MM.1S (cell line): ENCODE measurements at places on chromosomes 11 and 22.
A peak's percentile ranks its signal among the peaks of the same experiment; 100 is the strongest.

GRCh38 chr11:61972672-61973475 lies 5.4 kb upstream of the FTH1 start:
- no peak for DNase-seq

- DNase-seq: no peak
Observed at GRCh38 chr11:34206407-34207300, 101.2 kb downstream of the NAT10 start.

DNA sequence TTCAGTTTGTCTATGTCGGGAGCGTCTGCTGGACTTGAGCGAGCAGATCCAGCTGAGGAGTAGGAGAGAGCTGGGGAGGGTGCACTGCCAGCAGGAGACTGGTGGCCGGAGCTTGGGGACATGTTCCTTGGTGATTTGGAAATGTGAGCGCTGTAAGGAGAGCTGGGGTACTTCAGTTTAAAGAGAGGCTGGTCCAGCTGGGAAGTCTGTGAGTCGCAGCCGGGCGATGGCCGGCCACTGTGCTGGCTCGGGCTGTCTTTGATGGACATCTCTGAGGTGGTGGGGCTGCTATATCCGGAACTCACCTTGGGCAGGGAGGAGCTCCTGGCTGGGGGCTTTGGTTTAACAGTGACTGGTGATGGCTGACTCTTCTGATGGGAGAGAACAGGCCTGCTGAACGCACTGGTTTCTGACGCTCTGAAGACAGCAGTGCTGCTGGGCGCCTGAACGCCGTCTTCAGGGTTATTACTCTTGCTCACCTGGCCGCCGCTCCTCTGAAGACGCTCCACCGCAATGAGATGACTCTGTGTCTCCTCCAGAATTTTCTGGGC lies 63.6 kb upstream of the PITPNB start:
- DNase-seq: no peak

DNA sequence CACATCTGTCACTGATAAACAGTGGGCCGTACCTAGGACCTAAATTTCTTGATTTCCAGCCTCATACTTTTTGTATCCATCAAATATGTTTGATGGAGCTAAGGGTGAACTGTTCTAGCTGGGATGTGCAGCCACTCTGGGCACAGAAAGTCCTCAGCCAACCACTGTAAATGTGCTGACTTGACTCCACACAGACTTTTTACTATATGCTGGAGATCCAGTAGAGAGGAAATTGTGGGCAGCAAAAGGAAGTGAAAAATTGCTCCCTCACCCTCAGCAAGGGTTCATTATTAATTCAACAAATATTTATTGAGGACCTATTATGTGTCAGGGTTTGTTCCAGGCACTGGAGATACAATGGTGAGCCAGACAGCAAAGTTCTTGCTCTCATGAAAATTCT lies 54.2 kb upstream of the AMPD3 start:
- peak; percentile 71 for DNase-seq
